DMS153 (cell line): ENCODE measurements at places on chromosomes 3 and 15.
A peak's percentile ranks its signal among the peaks of the same experiment; 100 is the strongest.

DNA sequence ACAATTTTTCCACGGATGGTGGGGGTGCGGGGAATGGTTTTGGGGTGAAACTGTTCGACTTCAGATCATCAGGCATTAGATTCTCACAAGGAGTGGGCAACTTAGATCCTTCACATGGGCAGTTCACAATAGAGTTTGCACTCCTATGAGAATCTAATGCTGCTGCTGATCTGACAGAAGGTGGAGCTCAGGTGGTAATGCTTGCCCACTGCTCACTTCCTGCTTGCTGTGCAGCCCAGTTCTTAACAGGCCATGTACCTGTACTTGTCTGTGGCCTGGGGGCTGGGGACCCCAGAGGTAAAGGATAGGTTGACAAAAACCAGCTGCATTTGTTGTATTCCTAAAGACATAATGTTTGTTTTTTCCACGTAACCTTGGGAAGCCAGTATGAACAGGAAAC, 16.0 kb downstream of the DZIP3 start:
- no peak for DNase-seq

- DNase-seq = peak; percentile 70
Measured at GRCh38 chr15:45795440-45796069, 160.7 kb downstream of the SQOR start.

GRCh38 chr3:190558316-190558715, 44.4 kb downstream of the IL1RAP start:
- no peak for DNase-seq

DNA sequence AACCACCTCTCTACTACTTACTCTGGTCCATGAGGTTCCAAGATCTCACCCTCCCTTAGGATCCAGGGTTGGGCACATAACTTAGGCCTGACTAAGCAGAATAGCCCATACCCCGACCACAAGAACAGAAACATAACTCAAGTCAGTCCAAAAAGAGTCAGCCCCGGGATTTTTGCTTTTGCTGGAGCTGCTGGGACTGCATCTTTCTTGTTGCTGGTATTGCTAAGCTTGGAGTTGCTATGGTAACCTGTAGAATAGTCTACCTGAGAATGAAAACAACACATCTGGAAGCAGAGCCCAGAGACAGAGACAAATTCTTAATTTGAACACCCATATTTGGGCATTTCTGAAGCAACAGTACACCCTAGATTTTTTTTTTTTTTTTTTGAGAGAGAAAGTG, 6.5 kb downstream of the RUBCN start:
- no peak for DNase-seq

GRCh38 chr15:90774731-90775514, 57.8 kb downstream of the BLM start:
- DNase-seq = no peak

DNA sequence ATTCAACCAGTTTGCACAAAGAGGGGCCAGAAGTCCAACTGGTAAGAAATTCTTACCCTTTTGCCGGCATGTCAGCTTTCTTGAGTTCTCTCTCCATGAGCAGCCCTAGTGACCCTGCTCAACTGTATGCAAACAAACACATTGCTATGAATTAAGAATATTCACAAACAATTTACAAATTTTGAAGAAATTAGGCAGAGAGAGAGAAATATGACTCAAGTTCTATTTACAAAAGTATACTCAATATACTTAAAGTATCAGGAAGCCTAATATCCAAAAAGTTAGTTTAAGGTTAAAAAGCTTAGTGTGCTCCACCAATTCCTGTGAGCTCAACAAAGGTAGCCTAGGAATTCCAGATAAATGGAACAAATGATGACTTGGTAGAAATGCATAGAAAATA, 3.5 kb upstream of the EHHADH start:
- no peak for DNase-seq

DNA sequence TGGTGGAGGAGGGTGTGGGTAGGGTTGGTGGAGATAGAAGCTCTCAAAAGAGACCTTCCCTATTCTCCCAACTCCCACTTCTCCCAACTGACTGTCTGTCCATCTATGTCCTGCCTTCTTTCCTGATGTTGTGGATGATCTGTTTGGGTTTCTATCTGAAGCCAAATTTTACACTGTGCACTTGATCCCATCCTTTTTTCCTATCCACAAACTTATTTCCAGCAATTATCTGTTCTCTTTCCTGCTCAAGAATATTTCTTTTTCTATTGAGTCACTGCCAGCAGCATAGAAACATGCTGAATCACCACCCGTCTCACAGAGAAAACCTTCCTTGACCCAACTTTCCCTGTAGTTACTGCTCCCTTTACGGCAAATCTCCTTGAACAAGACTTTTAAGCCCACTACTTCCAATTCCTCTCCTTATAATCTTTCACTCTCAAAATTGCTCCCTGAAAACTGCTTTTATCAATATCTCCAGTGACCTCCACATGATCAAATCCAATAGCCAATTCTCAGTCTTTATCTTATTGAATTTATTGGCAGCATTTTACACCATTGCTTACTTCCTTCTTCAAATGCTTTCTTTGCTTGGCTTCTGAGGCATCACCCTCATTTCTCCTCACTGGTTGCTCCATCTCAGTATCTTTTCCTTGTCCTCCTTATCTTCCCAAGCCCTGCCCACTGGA, 141.2 kb upstream of the SLC7A14 start:
- DNase-seq = no peak

DNA sequence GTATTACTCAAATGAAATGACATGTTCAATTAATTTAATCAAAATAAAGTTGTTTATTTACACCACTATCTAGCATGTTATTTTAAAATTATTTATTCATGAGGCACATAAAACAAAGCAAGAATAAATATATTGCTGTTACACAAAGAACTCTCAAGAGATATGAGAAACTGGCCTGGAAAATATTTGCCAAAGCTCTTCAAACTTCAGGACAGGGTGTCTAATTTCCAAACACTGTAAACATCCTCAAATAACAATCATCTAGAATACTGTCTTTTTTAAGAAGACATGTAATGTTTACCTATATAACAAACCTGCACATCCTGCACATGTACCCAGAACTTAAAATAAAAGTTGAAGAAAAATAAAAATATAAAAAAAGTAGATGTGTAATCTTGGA, 876.6 kb downstream of the TUSC7 start:
- peak; percentile 42 for DNase-seq

GRCh38 chr3:9497821-9498565, 55.6 kb downstream of the LHFPL4 start:
- DNase-seq = no peak

GRCh38 chr15:62272290-62272689, 107.2 kb upstream of the C2CD4B start:
- no peak for DNase-seq

GRCh38 chr3:137990427-137990826, 19.5 kb upstream of the CLDN18 start:
- no peak for DNase-seq

DNA sequence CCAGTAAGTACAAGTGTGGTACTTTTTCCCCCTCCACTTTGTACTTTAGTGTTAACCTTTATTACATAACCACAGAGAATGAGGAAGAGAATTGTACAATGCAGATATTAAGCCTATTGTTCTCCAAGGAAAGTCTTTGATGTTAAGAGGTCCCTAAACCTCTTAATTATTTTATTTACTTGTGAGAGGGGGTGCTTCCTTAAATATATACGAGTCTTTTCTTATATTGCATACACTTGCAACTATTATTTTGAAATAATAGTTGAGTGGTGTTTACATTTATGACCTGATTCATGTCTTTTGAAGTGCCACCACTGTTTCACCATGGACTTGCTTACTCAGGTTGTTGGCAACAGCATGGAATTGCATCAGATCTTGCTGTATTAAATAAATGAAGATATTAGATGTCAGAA, 10.1 kb downstream of the USP3 start:
- DNase-seq = no peak

DNA sequence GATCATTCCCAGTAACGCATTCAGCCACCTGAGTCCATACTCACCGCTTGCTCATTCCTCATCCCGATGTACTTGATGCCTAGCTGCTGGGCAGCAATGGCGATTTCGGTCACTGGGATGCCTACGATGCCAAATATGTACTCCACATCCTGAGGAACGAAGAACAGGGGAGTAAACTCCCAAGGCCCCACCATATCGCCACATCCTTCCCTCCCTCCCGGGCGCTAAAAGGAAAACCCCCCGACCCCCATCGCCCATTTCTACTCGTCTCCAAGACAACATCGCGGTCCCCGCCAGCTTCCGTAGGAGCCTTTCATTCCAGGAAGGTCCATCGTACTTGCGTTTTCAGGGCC, 347 bp downstream of the HACL1 start:
- no peak for DNase-seq
